Suppressor macrophage treated with lipopolysaccharide for 1 hour (primary cell): ENCODE measurements at places on chromosomes 13 and 19.

DNA sequence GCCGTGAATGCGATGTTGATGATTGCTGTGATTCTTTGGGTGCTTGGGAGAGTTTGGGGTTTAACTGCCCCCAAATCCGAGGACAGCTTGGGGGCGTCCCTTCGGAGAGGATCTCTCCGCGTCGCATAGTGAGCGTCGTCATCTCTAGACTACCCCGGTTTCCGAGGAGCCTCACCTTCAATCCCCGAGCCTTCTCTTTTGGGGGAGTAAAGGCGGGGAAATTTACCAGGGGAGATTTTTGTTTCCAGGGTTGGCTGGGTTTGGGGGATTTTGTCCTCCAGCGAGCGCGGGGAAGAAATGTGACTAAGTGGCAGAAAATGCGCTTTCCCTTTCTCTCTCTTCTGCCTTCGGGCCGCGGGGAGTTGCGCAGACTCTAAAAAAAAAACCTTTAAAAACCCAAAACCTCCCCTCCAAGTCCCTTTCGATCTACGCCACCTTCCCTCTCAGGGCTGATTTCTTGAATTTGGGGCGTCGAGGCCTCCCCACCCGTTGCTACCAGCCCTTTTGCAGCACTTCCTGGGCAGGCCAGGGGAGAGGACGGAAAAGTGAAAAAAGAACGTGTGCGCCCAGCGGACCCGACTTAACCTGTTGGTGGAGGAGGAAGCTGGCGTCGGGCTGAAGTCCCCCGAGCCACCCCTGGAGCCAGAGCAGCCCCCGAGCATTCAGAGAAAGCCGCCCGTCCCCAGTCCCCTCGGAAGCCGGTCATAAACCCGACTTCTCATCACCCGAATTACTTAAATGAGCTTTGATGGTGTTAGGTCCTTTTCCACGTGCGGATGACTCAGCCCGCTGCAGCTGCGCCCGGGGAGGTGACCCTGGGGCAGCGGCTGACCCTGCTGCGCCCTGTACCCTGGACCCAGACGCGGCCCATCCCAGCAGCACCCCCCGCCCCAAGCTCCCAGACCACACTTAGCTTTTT, 17.7 kb downstream of the NFIX start:
- peak; percentile 85 for DNase-seq

- DNase-seq, result no peak
Measured at GRCh38 chr13:23467048-23467931, 33.8 kb upstream of the SACS start.

- DNase-seq, result no peak
Measured at GRCh38 chr19:29781386-29782259, 30.2 kb upstream of the CCNE1 start.

DNA sequence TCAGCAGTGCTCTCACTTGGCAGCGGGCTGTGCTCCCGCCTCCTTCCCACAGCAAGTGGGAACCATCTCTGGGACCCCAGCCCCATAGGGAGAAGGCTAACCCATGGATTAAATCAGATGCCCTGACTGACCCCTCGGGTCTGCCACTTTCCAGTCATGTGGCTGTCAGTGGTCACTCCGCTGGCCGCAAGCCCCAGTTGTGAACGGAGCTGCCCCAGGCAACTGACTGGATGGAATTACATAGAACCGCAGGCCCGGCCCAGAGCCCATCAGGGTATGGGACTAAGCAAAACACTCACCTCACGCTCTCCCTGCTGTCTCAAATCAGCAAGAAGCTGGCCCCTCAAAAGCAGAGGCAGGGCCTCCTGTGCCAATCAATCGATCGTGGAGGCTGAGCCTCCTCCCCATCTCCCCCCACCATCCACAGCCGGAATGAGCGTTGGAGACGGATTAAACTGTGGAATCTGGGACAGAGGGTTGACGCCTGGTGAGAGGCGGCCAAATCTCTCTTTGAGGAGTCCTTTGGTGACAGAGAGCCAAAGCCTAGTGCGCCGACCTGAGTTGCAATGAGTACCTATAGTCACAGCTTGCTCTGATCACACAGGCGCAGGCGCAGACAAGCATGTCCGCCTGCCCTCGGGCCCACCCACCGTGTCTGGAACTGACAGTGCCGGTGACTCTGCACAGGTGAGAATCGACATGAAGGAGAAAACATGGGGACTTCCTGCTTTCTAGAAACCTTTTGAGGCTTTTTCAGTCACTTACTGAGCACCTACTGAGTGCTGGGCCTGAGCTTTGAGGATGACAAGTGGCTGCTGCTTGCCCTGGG, 38.7 kb downstream of the PBX4 start:
- DNase-seq, result no peak

GRCh38 chr13:34156841-34157365, 339.0 kb downstream of the RFC3 start:
- peak; percentile 54 for DNase-seq

- no peak for DNase-seq
Measured at GRCh38 chr19:38376576-38376975, 2.2 kb downstream of the PSMD8 start.

DNA sequence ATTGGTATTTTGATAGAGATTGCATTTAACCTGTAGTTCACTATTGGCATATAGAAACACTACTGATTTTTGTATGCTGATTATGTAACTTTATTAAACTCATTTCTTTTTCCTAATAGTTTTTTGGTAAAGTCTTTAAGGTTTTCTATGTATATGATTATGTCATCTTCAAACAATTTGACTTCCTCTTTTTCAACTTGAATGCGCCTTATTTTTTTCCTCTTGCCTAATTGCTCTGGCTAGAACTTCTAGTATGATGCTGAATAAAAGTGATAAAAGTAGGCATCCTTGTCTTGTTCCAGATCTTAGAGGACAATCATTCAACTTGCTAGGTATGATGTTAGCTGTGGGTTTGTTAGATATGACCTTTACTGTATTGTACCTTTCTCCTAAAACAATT, 1034.9 kb downstream of the PCDH9 start:
- DNase-seq, result no peak

GRCh38 chr19:6773323-6773931, 919 bp downstream of the VAV1 start:
- peak; percentile 50 for DNase-seq

DNA sequence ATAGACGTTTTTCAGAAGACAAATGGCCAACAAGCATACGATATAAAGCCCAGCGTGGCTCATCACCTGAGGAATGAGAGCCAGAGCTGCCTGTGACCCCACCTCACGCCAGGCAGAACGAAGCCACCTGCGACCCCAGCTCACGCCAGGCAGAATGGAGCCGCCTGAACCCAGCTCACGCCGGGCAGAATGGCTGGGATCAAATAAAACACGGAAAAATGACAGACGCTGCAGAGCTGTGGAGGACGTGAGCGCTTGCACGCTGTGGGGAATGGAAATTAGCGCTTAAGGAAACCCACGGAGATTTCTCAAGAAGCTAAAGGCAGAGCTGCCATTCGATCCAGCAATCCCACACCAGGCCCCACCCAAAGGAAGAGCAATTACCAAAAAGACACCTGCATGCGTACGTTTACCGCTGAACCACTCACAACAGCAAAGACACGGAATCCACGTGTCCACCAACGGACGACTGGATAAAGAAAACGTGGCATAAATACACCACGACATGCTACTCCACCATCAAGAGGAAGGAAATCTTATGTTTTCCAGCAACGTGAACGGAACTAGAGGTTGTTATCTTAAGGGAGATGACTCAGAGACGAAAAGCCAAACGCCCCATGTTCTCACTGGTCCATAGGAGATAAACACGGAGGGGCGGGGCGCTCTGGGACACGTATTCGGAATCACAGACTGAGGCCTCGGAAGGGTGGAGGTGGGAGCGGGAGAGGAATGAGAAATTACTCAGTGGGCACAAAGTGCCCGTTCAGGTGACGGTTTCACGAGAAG, 30.7 kb upstream of the C13orf46 start:
- DNase-seq, result no peak

DNA sequence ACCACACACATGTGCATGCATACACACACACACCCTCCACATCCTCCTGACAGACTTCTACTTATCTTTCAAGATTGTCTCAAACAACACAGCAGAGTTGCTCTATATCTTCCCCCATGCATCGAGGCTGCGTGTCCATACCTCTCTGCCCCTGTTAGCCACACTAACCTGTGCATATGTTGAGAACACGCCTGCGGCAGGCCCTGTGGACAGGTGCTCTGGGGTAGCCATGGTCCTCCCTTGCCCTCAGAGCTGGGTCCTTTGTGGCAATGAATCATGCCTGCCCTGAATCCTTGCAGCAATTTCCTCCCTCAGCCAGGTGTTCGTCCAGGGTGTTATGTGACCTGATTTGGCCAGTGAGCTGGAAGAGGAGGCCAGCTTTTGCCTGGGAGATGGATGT, 213.3 kb downstream of the KATNAL1 start:
- no peak for DNase-seq

- no peak for DNase-seq
Measured at GRCh38 chr19:48618278-48618915, 581 bp downstream of the RPL18 start.

GRCh38 chr13:50691681-50692263, 151.7 kb downstream of the DLEU7 start:
- no peak for DNase-seq

DNA sequence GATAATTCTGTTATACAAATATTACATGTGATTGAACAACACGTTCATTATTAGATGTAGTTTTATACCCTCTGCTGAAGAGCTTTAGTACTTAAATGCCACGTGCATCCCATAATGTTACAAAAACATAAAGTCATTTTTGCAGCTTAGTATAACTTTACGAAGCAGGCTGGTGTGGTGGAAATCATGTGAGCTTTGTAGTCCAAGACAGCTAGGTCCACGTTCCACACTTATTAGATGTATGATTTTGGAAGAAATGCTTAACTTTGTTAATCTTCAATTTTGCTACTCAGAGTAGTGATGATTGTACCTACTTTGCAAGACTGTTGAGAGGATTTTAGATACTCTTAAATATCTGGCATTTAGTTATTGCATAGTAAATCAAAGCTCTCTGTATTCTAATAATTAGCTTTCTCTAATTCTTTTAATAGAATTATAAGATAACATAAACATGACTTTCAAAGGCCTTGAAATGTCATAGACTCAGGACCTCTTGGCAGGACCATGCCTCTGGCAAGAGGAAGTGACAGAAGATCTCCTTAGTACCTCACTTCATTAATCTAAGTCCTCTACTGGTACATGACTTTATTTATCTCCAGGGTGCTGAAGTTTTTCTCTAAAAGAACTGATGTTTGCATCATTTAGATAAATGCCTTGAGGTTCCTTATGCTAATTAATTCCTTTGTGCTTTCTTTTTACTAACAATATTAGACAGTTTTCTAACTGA, 153.7 kb downstream of the PCDH20 start:
- DNase-seq, result no peak

GRCh38 chr19:373391-374182, 29.0 kb upstream of the MIER2 start:
- DNase-seq, result no peak

GRCh38 chr13:33514362-33514761, 228.8 kb upstream of the STARD13 start:
- DNase-seq, result no peak

DNA sequence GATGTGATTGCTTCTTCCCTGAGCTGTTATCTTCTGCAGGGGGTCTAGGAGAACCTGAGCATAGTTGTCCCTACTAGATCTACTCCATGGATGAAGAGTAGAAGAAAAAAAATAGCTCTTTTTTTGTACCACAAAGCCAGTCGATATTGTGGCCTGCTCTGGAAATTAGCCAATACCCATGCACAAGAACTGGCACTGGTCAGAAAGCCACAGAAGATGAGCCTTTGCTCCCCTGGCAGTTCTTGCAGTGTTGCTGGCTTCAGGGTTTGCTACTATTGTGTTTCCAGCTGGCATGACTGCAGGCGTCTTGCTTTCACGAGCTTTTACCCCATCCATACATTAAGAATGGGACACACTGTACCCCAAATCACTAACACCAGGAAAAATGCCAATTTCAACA, 547.7 kb upstream of the KLF12 start:
- no peak for DNase-seq

DNA sequence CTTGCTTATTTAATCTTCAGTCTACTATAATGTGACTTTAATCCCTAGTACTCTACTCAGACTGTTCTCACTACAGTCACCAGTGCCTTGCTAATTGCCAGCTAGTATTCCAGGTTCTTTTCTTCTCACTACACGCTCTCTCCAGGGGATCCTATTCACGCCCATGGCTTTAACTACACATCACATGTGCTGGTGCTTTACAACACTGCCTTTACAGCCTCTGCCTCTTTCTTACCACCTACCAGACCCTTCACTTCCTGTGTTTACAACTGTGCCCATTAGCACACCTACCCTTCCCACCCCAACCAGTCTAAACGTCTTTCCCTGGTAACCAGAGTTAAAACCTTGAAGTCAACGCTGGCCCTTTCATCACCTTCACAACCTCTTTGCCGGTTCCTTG, 249.5 kb downstream of the DNAJC15 start:
- no peak for DNase-seq

DNA sequence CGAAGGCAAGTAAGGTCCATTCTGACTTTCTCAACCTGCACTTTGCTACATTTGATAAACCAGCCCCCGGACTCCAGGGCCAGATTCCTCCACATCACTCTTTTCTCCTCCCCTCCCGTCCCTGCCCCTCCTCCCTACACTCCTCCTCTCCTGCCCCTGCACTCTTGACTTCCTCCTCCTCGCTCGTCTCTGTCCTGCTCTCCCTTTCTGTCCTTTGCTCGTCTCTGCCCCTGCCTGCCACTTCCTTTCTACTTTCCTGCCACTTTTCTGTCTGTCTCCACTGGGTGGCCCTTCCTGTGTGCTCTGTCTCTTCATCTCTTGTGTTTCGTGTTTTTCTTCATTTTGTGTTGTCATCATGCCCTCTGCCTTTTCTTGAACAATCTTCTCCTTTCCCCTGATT, 7.0 kb downstream of the U2AF2 start:
- DNase-seq, result no peak

GRCh38 chr13:48264058-48264457, 31.1 kb downstream of the ITM2B start:
- no peak for DNase-seq

GRCh38 chr19:5694956-5695648, 5.0 kb downstream of the RPL36 start:
- DNase-seq, result no peak

GRCh38 chr13:74004109-74004508, 130.1 kb downstream of the KLF12 start:
- no peak for DNase-seq

GRCh38 chr19:6074709-6075403, 35.4 kb downstream of the RFX2 start:
- DNase-seq, result no peak

DNA sequence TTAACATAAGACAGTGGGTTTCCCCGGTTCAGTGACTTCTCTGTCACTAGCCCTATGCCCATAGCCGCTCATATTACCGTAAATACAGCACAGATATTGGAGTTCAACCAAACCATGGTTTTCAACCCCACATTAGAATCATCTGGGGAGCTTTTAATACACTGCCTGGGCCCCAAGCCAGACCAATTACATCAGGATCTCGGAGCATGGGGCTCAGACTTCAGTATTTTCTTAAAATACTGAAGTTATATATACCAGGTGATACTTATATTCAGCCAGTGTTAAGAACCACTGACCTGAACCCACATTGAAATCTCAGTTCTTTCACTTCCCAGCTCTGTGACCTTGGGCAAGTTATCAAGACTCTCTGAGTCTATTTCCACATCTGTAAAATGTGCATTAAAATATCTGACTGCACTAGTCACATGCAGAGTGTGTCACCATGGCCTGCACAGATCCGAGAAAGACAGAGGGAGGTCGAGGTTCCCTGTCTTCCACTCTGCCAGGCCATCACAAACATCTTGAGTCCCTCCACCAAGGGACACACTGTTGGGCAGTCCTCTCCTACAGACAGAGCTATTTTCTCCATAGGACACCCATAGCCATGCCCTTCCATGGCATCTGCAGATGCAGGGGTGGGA, 32.2 kb upstream of the IPO5 start:
- DNase-seq, result no peak
